CD4-positive, alpha-beta T cell treated with Interleukin-4 for 4 hours (primary cell): ENCODE measurements at places on chromosomes 7 and 10.

DNA sequence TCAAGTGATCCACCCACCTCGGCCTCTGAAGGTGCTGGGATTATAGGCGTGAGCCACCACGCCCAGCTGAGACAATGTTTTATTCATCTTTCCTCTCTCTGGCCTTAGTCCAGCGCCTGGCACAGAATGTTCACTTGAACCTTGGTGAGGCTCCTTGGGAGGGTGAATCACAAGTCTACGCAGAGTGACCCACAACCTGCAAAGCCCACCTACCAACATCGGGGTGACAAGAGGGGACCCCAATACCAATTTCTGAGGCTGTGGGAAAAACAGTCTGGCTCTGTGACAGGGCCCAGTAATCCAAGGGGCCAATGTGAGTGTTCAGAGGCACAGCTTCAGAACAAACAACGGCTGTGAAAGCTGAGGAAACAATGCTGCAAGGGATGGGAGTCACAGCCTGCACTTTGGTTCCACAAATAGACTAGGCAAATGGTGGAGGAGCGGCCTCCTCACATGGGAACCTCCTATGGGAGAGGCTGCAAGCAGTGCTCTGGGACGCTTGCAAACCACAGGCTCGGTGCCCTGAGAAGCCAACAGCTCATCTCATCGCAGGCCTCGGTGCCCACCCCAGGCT, 5.6 kb upstream of the MALSU1 start:
- DNase-seq = no peak

- no peak for DNase-seq
Observed at GRCh38 chr7:19747740-19748339, 25.6 kb downstream of the TMEM196 start.

- no peak for DNase-seq
Observed at GRCh38 chr10:93755443-93756116, 2.2 kb upstream of the LGI1 start.

GRCh38 chr10:70053218-70053840, 683 bp downstream of the MACROH2A2 start:
- DNase-seq = no peak

GRCh38 chr7:141158561-141158960, 84.7 kb downstream of the TMEM178B start:
- DNase-seq = no peak

DNA sequence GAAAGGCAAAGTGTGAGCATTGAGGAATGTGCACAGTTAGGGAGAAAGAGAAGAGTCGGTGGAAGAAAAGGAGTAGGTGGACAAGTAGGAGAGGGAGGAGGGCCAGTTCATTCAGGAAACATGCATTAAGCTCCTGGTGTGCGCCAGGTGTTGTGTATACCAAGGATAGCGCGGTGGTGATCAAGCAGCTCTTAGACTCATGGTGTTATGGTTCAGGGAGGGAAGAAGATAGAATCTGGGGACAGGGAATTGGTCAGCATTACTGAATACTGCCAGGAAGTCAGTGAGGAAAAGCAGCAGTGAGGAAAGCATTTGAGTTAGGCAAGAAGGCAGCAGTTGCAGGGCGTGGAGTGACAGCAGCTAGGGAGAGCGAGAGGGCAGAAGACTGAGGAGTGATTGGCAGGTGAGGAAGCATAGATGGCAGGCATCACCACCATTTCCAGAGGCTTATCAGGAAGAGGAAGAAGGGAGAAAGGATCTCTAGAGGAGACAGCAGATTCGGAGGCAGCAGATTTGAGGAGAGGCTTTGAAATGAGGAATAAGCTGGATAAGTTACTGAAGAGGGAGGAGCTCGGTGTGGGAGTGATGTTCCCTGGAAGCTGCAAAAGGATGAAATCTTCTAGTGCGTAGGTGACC, 265.6 kb downstream of the GFRA1 start:
- no peak for DNase-seq

DNA sequence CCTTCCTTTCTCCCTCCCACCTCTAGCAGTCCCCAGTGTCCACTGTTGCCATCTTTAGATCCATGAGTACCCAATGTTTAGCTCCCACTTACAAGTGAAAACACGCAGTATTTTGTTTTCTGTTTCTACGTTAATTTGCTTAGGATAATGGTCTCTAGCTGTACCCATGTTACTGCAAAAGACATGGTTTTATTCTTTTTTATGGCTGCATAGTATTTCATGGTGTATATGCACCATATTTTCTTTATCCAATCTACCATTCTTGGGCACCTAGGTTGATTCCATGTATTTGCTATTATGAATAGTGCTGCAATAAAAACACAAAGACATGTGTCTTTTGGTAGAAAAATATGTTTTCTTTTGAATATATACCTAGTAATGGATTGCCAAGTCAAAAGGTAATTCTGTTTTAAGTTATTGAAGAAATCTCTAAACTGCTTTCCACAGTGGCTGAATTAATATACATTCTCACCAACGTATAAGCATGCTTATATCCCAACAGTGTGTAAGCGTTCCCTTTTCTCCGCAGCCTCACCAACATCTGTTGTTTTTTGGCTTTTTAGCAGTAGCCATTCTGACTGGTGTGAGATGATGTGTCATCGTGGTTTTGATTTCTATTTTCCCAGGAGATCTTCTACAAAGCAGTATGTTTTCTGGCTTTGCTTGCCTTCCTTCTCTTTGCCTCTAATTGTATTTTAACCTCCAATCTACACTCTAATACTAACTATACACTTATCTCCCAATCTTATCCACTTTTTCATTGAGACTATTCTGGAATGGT, 179.5 kb upstream of the PHF14 start:
- no peak for DNase-seq
